ENCODE measurements at places on chromosomes 6 and 20.
A peak's percentile ranks its signal among the peaks of the same experiment; 100 is the strongest.

DNA sequence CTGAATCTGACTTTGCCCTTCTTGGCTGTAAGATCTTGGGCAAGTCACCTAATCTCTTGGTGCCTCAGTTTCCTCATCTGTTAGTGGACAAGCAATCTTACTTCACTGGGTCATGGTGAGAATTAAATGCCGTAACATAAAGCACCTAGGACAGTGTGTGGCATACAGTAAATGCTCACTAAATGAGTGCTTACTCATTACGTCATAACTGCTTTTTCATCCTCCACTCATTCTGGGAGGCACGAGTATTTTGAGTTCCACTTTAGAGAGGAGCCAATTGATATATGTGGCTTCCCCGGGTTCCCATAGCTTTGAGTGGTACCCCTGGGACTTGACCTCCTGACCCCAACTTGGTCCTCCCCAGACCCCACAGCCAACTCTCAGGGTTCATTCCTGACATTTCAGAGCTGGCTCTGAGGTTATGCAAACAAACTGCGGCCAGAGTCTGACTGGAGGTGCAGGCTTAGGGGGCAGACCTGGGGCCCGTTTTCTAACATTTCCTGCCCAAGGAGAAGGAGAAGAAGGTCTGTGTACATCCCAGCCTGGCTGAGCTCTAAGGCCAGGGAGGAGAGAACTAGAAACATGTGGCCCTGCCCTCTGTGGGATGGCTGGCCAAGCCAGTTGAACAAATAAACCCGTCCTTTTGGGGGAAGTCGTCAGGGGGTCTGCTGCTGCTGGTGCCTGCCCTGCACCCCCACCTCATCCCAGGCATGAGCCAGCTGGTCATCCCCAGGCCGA, 5.8 kb downstream of the ANGPT4 start:
- DNase-seq: no peak

DNA sequence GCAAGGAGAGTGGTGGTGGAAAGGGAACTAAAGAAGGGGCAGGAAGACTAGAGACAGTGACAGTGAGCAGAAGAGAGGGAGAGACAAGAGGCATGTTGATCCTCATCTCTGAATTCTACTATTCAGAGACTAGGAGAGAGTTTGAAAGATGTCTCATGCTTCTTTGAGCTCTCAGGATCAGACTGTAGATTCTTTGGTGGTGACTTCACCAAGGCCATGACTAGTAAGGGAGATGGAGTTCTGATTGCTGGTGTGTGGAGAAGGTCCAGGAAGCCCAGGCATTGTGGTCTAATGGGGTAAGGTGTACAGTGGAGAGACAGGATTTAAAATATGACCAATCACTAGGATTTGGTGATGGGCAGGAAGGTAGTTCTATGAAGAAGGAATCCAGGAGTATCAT, 713 bp downstream of the WFDC9 start:
- no peak for DNase-seq

DNA sequence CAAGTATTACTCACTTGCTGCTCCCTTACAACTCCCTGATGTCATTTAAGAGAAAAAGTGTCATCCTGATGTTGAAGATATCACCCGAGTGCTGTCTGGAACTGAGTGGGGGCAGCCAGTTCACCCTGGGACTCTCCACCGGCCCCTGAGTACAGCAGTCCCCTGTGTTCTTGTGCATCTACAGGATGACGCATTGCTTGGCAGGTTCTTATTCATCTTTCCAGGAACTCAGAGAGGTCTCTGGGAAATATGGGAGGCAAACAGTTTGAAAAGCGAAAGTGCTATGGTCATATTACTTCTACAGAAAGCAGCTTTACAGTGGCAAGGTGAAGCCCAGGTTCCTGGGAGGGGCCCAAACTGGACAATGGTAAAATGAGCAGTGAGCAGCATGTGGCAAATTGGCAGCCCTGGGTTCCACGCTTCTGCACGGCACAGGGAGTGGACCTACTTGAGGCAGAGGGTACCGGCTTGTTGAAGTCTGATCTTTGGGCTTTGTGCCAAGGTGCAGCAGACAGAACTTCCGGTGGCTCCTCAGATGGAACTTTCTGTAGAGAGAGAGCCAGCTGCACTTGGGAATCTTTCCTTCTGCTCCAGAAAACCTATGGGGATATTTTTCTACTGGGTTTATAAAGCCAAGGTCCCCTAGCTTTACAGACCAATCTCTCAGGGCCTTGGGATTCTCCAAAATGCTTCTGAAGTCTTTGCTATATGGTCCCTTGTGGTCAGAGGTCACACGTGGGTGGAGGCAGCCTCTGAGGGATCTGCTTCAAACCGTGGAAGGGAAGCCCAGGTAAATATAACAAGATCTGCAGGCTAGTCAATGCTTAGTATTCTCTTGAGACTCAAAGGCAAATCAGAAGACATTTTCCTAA, 128.3 kb downstream of the MAP3K7 start:
- peak; percentile 84 for DNase-seq

DNA sequence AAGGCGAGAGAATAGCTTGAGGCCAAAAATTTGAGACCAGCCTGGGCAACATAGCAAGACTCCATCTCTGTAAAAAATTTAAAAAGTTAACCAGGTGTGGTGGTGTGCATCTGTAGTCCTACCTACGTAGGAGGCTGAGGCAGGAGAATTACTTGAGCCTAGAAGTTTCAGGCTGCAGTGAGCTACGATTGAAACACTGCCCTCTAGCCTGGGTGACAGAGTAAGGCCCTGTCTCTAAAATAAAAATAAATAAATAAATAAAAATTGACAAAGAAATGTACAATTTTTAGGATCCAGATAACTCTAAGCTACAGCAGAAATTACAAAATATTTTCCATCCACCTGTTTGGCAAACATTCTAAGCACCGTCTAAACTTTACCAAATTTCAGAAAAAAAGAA, 941.0 kb upstream of the ADGRB3 start:
- DNase-seq: no peak

- no peak for DNase-seq
Observed at GRCh38 chr20:57190536-57191264, 75.7 kb downstream of the BMP7 start.

DNA sequence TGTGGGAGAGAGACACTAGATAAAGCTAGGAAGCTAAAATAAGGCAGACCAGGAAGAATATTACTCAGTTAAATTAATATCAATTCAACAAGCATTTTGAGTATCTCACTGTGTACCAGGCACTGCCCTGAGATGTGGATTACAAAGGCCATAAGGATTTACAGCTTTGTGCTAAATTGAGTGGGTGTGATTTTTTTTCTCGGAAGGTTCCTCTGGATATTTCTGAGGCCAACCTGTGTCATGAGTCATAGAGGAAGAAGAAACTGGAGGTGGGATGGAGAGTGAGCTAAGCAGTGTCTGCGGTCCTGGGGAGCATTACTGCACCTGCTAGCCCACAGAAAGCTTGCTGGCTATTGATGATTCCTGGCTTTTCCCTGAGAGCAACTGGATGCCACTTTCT, 135.2 kb downstream of the RFPL4B start:
- no peak for DNase-seq

DNA sequence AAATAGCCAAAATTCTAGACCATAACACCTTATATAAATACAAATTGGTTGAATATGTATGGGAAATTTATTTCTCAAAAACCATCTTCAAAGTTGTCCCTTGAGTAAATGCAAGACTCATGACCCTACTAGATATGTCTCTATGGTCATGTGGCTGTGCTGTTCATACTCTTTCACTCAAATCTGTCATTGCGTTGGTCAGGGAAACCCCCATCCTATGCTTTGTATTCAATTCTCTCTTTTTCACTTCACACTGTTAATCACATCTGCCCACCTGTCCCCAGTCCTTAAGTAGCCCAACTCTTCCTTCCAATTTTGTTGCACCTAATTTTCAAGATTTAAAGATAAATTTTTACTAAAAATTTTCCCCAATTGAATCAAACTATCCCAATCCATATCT, 51.0 kb downstream of the RPS12 start:
- DNase-seq: no peak

DNA sequence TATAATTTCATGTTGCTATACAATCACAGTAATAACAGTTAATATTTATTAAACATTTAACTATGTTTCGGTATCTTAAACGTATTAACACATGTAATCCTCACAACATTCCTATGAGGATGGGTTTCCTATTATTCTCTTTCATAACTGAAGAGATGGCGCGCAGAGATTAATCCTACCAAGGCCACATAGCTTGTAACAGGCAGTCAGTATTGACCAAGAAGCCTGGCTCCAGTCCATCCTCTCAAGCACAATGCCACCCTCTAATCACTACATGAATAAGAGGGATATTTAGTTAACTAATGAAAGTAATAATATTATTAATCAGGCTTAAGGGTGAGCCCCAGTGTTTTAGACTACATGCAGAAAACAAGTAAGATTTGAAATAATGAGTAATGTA, 149.7 kb upstream of the SIM1 start:
- no peak for DNase-seq

DNA sequence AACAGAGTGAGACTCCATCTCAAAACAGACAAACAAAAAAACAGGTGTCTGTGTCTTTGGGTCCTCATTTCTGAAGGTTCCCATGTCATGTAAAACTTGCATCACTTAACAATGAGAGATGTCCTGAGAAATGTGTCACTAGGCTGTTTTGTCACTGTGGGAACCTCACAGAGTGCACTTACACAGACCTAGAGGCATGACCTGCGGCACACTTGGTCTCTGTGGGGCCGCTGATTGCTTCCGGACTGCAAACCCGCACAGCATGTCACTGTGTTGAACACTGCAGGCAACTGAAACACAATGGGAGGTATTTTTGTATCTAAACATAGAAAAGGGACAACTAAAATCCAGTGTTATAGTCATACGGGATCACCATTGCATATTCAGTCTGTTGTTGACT, 42.3 kb upstream of the TMEM181 start:
- DNase-seq: peak; percentile 51

DNA sequence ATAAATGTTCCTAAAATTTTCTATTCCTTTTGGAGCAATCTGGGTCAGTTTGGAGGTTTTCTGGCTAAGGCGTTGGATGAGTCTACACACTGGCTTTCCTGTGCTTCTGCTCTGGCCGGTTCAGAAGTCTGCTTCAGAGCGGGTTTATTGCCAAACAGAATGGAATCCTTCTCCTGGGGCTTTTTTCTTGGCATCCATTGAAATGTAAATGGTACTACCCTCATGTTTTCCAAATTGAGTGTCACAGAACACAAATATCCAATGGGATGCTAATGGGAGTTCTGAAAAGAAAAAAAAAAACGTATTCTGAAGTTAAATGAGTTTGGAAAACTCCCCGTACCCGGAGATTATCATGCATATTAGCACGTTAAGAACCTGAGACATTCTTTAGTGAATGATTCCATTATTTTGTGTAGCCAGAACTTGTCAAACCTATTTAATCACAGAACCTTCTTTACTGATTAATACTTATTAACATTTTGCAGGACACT, 930.3 kb downstream of the QKI start:
- no peak for DNase-seq

GRCh38 chr20:56392132-56392880, at the start of the genes AURKA and CSTF1:
Gene AURKA, minus strand, starts transcription at chr20:56392215. Its CDS starts 4,018 bp downstream, at chr20:56388197.
Gene CSTF1, plus strand, starts transcription at chr20:56392645. Its CDS starts 2,908 bp downstream, at chr20:56395553.
- peak; percentile 99 for DNase-seq

DNA sequence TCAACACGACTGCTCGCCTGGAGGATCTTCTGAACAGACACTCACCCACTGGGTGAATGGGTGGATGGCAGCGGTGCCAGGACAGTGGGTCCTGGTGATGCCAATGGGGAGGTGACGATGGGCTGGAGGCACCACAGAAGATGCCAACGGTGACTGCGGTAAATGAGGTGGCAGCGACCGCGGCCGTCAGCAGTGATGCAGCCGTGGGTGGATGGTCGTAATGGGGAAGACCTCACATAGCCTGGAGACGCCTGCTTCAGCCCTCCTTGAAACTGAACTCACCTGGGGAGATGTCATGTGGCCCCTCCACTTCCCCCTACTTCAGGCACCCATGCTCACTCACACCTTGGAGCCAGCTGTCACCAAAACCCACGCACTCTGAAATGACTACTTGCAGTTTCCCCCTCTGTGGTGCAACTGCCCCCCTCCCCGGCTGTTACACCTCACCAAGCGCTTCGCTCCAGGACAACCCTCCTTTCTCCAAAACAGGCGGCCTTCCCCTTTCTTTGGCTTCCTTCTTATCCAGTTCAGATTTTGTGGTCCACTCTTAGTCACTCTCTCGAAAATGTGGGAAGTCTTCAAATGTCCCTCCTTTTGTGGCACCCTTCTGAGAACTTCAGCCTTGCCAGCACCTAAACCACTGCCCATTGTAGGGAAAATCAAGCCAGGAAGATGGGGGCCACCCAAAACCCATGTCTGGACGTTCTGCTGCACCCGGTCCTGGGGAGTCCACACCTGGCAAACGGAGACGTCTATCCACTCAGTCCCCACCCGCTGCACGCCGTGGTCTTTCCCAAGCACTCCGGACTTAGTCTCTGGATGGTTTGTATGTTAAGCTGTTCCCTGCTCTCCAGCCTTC, 10.4 kb upstream of the ABHD16B start:
- peak; percentile 76 for DNase-seq

DNA sequence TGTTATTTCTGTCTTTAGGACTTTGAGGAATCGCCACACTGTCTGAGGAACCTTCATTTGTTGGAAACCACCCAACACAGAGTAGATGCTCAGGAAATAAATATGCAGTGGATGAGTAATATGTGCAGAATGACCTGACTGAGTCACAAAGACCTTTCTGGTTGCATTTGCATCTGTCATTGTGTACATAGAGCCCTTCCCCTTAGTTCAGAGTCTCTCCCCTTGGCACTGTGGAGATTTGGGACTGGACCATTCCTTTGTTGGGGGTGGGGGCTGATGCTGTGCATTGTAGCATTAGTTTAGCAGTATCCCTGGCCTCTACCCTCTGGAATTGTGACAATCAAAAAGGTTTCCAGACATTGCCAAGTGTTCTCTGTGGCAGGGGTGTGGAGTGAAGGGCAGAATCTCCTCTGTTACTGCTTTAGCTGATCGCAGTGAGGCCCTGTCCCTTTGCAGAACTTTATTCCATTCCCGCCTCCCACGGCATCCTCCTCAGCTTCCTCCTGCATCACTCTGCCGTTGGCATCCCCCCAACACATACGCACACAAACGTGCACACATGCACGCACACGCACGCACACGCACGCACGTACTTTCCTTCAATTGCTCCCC, 64.5 kb downstream of the EYA2 start:
- DNase-seq: no peak

DNA sequence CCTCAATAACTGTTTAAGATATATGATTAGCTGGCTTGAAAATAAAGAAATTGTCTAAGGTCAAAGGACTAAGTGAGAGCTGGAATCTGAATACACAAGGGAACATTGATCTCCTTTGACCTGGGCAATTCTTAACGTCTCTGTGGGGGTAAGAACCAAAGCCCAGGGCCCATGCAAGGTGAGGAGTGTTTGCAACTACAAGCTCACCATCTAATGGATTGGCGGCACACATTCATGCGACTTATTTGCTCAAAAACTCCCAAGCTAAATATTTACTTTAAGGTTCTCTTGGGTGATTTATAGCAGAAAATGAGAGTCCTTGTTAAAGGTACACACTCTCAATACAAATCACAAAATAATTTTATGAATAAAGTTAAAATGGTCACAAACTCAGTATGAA, 392.0 kb upstream of the FLRT3 start:
- DNase-seq: no peak

GRCh38 chr6:16904957-16905356, 143.7 kb upstream of the ATXN1 start:
- DNase-seq: no peak

- no peak for DNase-seq
Observed at GRCh38 chr20:59318803-59319202, 18.4 kb downstream of the EDN3 start.
